Lower lobe of right lung (tissue), 2 donors: ENCODE measurements at places on chromosomes 7 and 10.

- no peak for DNase-seq
Measured at GRCh38 chr10:30675791-30676718, 46.5 kb upstream of the LYZL2 start.

DNA sequence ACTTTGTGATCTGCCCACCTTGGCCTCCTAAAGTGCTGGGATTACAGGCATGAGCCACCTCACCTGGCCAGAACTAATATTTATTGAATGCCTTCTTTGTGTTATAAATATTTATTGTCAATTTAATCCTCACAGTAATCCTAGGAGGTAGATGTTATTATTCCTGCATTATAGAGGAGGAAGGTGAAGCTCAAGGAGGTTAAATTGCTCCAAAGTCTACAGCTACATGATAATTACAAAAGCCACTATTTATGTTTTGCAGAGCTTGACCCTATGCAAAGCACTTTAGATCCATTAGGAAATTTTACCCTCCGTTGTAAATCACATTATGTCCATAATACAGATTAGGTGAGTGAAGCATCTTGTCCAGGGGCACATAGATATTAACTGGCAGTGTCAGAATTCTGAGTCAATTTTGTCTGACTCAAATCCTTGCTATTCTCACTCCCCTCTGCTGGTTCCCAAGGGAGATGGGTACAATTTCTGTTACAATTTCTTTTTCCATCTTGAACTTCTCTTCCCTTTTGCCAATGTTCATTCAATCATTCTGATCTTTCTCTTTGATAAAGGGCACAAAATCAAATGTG lies 25.7 kb upstream of the CDK14 start:
- DNase-seq = no peak

- DNase-seq = no peak
Measured at GRCh38 chr10:17413876-17414275, 40.5 kb downstream of the ST8SIA6 start.

GRCh38 chr7:81648716-81649115 lies 121.1 kb downstream of the HGF start:
- DNase-seq = no peak

- DNase-seq = no peak
Measured at GRCh38 chr7:151759591-151760042, 117.3 kb downstream of the PRKAG2 start.

DNA sequence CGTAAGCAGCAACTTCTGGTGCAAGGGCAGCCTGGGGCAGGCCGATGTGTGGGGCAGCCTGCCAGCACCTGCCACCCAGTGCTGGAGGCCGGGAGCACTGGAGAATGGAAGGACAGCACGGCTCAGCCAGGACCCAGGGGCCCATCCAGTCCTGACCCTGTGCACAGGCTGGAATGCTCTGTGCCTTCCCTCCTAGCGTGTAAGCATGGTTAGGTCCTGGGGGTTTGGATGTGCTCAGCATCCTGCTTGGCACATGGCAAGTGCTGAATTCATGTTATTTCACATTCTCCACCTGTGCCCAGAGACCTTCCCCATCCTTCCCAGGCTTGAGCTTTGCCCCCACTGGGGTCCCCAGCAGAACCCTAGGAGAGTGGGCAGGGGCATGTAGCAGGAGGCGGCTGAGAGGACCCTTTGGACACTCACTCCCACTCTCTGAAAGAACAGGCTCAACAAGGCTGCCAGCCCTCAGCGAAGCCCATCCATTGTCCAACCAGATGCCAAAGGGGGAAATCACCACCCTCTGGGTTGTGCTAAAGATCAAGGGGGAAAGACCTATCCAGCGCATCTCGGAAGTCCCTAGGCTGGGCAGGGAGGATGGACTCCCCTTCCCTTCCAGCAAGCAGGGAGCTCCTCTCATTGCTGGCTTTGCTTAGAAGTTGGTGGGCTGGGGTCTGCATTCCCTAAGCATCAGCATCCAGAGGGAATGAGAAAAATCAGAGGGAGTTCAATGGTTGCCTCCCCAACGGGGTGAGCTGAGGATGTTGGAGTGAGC lies 29.7 kb downstream of the ANXA8 start:
- DNase-seq = peak; percentile 27

GRCh38 chr7:38178695-38179344 lies 775 bp downstream of the STARD3NL start:
- no peak for DNase-seq

DNA sequence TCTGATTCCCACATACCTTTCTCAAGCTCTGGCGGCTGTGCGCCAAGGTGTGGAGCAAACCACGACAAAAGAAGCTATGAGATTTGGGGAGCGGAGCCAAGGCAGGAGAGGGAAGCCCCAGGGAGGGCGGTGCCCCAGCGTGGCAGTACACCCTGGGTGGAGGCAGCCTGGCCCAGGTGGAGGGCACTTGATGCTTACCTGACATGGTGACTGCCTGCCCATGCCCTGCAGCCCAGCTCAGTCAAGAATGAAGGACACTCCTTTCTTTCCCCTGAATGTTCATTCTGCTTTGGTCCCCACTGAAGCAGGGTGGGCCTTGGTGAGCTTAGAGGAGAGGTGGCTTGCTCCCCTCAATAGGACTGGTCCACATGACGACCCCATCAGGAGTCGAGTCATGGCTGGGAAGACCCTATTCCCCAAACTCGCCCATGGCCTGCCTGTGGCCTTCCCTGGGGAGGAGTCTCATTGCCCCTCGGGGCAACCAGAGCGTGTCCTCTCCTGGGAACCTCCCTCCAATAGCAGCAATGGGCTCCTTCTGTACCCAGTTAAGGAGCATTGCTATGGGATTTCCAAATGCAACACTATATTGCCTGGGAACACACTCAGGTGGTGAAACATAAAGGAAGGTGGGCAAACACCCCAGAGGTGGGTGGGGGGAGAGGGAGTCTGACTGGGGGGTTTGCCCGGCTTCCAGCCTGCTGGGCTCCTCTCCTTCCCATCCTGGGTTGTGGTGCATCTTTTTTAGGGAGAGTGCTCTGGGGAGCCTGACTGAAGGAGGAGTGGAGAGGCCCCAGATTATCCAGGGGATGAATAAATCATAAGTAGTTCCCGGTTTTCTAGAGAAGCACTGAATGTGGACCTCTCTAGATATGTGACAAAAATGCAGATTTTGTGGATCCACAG lies 22.7 kb downstream of the RAMP3 start:
- DNase-seq = peak; percentile 36

DNA sequence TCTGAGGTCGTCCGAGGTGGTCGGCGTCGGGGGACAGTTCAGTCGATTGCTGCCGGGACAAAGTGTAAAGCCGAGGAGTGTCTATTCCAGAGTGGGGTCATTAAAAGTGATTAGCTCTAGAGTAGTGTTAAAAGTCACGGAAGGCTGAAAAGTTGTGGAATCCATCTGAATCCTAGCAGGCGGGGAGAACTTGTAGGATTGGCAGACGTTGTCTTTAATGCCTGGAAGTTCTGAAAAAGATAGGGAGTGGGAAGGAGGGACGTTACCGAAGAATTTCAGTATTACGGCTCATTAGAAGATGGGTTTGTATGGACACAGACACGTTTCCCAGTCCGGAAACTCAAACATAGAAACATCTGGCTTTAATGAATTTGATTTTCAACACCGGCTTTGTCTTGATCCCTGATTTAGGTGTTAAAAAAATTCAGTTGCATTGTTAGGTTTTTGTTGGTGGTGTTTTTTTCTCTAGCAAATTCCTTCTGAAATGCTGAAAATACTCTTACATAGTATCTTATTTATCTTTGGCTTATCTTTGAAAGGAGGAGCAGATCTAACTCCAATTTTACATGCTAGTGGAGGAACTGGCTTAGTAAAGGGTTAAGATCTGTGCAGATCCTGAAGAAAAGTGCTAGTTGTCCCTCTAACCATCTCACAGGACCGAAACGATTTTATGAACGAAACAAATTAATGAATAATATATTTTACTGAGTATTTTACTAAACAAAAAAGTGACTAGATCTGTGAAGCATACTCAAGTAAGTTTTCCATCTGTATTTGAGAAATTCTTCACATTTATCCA lies 900 bp downstream of the MKLN1 start:
- no peak for DNase-seq

DNA sequence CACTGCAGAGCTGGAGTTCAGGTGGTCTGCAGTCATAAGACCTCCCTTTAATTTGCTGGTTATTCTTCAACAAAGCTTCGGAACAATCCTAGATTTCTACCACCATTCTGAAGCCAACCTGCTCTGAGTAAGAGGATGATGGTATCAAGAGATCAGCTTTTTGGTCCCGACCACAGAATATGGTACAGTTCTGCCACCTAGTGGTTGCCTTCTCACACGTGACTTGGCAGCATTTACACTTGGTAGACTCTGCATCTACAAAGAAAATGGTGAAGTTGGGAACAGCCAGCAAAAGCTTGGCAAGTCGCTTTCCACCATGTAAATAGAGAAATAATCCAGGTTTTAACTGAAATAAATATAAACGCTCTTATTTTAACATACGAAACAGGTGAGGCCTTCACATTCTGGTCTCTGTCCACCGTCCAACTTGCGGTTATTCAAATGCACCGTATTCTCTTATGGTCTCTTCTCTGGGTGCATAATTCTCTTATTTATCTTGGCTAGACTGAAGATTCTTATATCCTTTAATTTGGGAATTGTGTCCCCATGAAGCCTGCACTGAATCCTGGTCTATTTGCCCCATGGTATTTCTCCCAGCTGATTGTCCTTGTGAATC lies 173.9 kb upstream of the GRM3 start:
- DNase-seq = no peak

DNA sequence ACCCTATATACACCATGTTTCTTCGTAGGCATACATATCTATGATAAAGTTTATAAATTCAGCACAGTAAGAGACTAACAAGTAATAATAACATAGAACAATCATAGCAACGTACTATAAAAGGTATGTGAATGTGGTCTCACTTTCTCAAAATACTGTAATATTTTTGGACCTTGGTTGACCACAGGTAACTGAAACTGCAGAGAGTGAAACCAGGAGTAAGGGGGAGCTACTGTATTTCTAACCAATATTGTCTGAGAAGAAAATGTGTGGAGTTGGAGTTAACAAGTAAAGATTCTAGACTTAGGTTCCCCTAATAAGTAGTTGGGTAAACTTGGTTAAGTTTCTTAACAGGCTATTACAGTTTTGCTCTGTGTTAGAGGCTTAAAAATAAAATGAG lies 72.1 kb downstream of the GNAI1 start:
- no peak for DNase-seq

- no peak for DNase-seq
Measured at GRCh38 chr7:9890092-9890491, 1083.6 kb upstream of the PHF14 start.

DNA sequence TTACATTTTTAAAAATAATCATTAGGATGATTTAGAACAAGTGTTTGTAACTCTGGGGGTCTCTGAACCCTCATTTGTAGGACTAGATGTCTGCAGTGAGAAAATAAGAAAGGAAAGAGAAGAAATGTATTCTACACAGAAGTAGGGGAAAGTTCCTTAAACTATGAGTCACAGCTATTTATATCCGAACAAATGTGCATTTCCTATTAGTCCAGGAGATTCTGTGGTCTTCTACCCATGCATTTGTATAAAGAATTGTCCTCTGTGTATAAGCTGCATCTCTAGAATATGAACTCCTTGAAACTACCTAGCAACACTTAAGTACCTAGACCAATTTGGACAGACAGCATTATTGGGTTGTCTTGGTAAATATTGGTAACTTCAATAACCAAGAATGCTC lies 15.9 kb upstream of the CD36 start:
- DNase-seq = no peak

DNA sequence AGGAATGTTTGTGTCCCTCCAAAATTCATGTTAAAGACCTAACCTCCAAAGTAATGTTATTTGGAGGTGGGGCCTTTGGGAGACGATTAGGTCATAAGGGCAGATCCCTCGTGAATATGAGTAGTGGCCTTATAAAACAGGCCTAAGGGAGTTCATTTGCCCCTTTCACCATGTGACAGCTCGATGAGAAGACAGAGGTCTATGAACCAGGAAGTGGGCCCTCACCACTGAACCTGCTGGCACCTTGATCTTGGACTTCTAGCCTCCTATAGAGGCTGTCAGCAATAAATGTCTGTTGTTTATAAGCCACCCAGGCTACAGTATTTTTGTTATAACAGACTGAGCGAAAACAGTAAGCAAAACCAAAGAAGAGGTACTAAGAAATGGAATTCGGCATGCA lies 14.1 kb downstream of the NUDCD3 start:
- no peak for DNase-seq
